ENCODE measurements at places on chromosomes 3 and 15.

- DNase-seq: no peak
These were observed 65.0 kb upstream of the RPL32 start for GRCh38 chr3:12906141-12906915.

- DNase-seq: no peak
These were observed 203.3 kb downstream of the CDIN1 start for GRCh38 chr15:36782681-36783080.

GRCh38 chr15:47669221-47669620 is 48.1 kb upstream of the SEMA6D start:
- DNase-seq: no peak

DNA sequence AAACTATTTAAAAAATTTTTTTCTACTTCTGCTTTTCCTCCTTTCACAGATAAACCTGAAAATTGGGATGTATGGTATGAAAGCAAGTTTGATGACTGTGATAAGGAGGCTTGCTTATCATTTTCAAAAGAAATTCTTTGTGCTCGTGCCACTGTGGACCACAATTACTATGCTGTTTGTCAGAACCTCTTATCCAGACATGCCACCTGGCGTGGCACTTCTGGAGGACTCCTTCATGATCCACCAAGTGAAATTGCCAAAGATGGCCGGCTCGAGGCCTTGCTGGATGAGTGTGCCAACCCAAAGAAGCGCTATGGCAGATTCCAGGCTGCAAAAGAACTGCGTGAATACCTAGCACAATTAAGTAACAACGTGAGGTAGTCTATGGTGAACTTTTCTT is 17.8 kb downstream of the DIPK2A start:
- DNase-seq: no peak

- no peak for DNase-seq
These were observed 8.9 kb downstream of the EPHB3 start for GRCh38 chr3:184570489-184570888.

GRCh38 chr15:80507131-80507530 is 102.9 kb downstream of the ARNT2 start:
- DNase-seq: no peak

GRCh38 chr3:105051972-105052371 is 314.7 kb upstream of the ALCAM start:
- DNase-seq: no peak

- DNase-seq: no peak
These were observed 20.1 kb downstream of the CACNA2D2 start for GRCh38 chr3:50483374-50483773.

GRCh38 chr15:71042356-71042922 is 72.8 kb upstream of the THSD4 start:
- DNase-seq: no peak

- DNase-seq: no peak
These were observed 33.6 kb downstream of the AKAP13 start for GRCh38 chr15:85414037-85414436.

GRCh38 chr15:44468709-44469385 is 41.4 kb downstream of the CTDSPL2 start:
- peak; percentile 27 for DNase-seq

- DNase-seq: no peak
These were observed 34.6 kb downstream of the FGD5 start for GRCh38 chr3:14853271-14853951.

DNA sequence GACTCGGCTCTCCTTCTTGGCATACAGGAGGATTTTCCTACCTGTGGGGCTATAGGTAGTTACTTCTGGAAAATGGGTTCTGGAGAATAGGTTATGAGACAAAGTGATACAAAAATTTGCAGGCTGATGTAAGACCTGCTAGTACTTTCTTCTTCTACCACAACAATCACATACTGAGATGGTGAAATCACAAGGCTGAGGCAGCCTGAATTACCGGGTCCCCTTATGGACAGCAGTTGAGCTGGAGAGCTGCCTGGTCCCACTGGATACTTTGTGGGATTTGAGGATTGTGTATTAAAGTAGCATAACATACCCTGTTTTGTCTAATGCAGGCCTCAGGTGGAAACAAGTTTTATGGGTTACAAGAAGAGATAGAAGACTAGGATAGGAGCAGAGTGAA is 86.5 kb upstream of the FAM98B start:
- peak; percentile 62 for DNase-seq

DNA sequence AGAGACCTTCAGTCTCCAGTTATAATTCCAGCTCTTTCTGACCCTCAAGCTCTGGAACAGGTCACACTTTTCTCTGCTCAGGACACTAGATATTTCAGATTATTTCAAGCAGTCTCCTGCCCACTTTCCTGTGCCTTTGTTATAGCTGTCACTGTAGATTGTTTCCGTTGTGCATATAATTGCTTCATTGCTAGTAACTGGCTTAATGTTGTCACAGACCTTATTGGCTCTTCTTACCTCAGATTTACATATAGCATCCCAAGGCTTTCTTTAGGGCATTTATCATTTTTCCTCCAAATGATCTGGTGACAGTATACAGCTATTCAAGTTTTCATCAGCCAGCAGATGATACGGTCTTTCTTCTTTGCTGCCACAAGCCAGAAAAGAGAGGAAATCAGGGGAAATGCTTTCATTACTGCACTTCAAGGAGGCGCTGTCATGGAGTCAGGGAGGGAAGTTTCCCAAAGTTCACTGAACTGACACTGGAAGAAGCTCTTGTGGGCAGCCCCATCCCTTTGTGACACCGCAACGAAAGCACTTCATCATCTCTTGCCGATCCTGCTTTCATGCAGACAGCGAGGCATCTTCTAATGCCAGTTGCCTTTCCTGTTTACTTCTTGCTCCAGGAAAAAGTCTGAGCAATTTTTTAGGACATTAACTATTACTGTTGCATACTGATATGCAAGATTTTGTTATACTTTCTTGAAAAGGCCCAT is 181.9 kb downstream of the CDIN1 start:
- no peak for DNase-seq

- DNase-seq: peak; percentile 10
These were observed 2.7 kb upstream of the TMEM87A start for GRCh38 chr15:42275780-42276391.

GRCh38 chr3:99683465-99683864 is 45.1 kb downstream of the COL8A1 start:
- peak; percentile 56 for DNase-seq

DNA sequence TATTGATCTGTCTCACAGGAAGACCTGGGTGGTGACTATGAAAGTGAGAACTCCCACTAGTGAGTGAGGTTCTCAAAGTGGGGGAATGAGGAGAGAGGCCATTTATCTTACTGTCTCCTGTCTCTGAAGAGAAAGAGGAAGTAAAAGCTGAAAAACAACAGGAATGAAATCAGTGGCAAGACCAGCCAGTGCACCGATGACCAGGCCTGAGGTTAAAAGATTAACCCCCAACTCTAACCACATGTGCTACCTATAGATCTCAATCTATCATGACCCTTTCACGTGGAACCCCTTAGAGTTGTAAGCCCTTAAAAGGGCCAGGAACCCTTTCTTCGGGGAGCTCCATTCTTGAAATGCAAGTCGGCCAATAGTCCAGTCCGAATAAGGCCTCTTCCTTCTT is 239.3 kb upstream of the CNTN6 start:
- DNase-seq: no peak

- DNase-seq: no peak
These were observed 4.9 kb upstream of the DUSP7 start for GRCh38 chr3:52061121-52061910.
